ENCODE measurements at places on chromosomes 5 and 9.

DNA sequence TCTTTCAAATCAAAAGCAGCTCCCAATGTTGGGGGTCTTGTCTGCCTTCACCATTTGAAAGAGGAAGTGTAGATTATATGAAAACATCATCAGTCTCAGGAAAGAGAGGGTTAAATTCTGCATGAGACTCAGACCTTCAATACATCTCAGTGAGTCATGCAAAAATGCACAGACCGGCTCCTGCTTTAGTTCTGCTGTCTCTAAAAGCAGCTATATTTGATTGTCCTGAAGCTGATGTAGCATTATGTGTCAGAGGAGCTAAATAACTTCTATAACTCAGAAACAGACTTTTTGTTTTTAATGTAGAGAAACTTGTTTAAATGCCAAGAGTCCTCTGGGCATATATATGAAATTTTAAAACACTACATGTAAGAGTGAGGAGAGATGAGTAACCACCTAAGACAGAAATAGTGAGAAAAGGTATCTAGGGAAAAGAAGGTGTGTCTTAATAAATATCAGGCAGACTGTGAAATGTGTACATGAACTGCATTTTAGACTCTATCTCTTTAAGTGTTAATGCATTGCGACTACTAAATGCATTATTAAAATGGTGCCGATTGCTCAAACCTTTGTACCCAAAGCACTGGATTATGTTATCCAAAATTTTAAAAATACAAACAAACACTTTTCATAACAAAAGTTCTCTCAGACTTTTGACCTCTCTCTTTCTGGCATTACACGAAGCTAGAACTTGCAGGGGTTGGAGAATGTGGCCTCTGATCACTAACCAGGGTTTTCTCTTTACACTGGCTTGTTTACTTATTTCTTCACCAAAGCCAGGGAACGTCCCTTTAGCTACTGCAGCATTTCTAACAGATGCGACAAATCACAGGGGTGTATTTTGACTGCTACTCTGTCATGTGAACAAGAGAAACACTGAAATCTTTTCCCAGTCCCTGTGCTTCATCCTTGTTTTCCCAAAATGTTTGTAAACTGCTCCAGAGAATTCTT lies 302.3 kb downstream of the ARL15 start:
- no peak for DNase-seq

GRCh38 chr9:2560180-2560579 lies 61.4 kb upstream of the VLDLR start:
- no peak for DNase-seq

- no peak for DNase-seq
Measured at GRCh38 chr9:91426123-91426745, 2.6 kb upstream of the NFIL3 start.

GRCh38 chr9:91897201-91897600 lies 52.8 kb downstream of the ROR2 start:
- no peak for DNase-seq

GRCh38 chr9:114282104-114282485 lies 40.8 kb upstream of the ORM1 start:
- no peak for DNase-seq

DNA sequence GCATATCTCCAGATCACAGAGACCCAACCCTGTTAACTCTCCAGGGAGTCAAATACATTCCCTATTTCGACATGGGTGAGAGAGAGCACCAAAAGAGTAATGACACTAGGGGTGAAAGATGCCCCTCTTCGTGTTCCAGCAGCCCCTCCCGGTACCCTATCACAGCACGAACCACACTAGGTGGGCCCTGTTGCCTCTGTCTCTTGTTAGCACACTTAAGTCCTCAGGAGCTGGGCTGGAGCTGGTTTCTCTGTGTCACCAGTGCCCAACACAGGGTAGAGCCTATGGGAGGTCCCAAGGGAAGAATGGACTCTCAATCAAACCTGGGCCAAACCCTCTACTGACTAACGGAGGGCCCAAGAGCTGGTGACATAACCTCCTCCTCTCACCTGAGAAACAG lies 1.2 kb downstream of the CDK20 start:
- DNase-seq: no peak

DNA sequence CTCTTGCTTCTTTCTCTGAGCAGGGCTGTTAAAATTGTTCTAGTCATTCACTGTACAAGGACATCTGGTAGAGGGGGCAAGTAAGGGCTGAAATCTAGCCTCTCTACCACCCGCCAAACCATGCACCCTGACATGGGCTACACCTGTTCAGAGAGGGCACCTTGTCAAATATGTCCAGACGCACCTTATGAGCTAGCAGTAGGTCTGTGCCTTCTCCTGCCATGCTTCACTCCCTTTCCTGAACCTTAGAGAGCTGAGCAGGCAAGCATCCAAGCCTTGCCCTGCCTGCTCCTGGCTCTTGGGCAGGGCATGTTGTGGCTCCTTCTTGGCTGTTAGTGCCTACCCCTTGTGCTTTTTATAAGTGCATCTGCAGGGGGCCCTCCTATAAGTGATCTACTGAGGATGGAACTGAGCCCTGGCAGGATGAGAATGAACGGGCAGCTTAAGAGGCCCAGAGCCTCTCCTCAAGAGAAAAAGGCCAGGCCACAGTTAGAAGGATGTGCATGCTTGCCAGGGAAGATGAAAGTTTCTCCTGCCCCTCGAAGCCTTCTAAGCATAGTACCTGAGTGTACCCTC lies 3.8 kb upstream of the NEUROG1 start:
- DNase-seq: no peak

DNA sequence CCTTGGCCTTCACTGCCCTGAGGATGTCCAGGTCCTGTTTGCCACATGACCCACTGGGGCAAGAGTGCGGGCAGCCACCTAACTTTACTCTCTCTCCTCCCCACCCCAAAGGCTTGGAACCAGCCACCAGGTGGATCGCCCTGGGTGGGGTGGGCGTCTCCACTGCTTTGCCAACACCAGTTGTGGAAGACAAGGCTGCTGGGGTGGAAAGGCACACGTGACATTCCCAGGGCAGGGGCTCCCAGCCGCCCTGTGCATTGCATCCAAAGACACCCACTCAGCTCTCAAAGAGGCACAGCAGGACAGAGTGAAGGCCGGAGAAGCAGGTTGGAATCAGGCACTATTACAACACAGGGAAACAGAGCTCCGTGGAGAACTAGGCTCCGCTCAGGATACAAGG lies 162.2 kb downstream of the OLFM1 start:
- DNase-seq: no peak

DNA sequence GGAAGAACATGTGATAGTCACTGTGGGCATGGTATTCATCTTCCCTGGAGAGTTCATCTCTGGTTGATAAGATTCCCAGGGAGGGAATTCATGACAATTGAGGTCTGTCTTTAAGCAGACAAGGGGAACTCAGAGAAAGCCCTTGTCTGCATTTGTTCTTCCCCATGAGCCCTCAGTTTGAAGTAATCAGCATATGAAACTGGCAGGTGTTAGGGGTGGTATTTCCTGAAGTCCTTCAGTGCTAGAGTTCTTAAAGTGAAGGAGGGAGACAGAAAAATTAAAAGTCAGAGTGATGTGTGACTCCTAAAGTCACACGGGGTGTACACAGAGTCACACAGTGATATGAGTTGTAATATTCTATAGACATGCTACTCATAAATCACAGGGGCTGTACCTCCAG lies 60.6 kb upstream of the SYK start:
- no peak for DNase-seq

- no peak for DNase-seq
Measured at GRCh38 chr9:78001946-78002731, 29.5 kb downstream of the GNAQ start.

DNA sequence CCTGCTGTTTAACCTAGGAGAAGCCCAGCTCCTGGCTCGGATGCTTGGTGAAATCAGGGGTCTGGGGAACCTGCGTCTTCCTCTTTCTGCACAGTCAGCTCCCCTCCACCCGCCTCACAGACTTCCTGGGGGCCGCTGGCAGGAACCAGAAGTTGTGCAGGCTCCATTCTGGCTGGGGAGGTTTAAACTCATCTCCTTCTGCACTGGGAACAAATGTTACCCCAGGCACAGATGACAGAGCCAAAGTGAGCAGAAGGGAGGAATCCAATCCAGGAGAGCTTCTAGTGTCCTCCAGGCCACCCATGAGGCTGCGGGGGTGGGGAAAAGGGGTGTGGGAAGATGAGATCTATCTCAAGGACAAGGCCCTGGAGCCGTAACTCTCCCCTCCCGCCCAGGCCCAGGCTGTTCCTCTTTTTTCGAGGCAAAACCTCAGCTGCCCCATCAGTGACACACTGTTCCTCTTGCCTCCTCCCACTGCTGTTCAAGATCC lies 31.2 kb downstream of the KCNMB1 start:
- DNase-seq: peak; percentile 50

GRCh38 chr9:122325124-122325523 lies 45.7 kb upstream of the PTGS1 start:
- no peak for DNase-seq

GRCh38 chr5:62312036-62312435 lies 6.0 kb downstream of the KIF2A start:
- DNase-seq: no peak

DNA sequence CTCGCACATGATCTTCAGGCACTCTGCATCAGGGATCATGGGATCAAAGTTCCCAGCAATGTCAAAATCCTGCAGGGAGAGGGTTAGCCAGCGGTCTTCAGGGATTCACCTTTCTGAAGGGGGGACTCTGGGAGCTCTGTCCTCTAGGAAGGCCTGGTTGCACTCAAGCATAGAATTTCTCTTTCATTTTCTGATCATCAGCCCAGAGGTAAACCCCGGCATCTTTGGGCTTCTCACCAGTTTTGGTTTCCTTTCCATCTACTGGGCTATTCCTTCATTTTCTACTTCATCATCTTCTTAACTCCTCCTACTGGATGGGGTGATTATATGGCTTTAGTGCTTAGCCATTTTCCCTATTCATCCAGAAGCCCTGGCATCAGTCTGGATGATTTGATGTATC lies 4.6 kb upstream of the DND1 start:
- no peak for DNase-seq

DNA sequence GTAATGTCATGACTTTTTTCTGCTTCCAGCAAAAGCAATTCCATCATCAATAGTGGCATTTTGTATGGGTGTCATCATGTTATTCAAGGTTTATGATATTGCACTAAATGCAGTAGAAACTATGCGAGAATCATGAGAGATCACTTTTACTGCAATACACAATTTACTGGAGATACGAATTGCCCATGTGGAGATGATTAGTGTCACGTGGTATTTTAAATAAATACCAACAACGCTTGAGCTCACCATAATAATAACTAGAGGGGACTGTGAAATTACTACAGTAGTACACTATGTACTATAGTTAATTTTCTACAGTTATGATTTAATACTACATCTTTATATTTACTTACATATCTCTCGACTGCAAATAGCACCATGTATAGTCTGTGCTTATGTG lies 49.7 kb downstream of the FAM174A start:
- no peak for DNase-seq

- no peak for DNase-seq
Measured at GRCh38 chr5:36654564-36654963, 48.2 kb downstream of the SLC1A3 start.
